ENCODE measurements at places on chromosomes 6 and 20. TPM values are rescaled to one million over a fixed set of nuclear protein-coding genes. Genes with fewer than 3 reads are reported as not detected.

Gene BPIFB4
- total RNA-seq, result not detected

Gene FBXO30
- 14.2 TPM for total RNA-seq

Gene PAK5
- not detected for total RNA-seq

Gene LST1
- total RNA-seq, result 0.09 TPM

Gene CLDN20
- total RNA-seq, result not detected

Gene IYD
- total RNA-seq, result not detected

Gene DPPA5
- not detected for total RNA-seq

Gene FERMT1
- total RNA-seq, result 4.9 TPM
